ENCODE measurements at places on chromosomes 5 and 9.

DNA sequence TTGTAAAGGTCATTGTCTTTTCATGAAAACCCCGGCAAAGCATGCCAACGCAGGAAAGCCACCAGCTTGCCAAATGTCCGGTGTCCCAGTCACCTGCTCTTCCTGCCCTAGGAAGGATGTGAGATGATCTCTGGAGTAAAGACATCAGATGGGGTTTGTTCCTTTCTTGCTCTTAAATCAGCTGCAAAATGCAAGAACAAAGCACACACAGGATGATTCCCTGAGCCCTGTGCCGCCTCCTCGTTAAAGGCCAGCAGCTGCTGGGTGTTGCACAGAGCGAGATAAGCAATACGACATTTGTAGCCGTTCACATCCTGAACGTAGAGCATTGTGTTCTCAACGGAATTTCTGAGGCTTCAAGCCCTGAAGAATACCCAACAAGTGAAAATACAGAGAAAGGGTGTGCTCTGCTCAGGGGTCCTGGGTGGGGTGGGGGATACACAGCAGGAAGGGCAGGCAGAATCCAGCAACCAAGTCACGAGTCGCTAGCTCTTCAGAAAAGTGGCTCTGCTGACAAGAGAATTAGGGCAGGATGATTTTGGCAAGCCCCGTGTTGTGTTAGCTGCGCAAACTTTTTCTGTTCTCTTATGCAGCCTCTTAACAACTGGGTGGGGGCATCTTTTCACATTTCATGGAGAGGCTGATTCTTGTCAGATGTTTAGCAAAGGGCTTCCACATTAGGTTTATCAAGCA is 229.2 kb upstream of the MAP3K1 start:
- DNase-seq: no peak

DNA sequence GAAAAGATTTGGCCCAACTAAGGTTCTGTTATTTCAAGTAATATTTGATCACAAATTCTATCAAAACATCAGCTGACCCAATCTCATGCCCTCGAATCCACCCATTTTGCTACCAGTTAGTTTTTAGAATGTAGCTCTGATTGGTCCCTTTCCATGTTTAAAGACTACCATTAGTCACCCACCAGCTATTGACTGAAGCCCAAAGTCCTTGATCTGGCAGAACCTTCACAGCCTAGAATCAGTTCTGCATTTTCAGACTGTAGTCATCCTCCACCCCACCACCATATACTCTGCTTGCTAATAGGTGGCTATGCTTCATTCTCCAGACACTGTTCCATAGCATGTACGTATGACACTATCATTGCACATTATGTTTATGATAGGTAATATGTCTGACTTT is 182.2 kb upstream of the TARS1 start:
- DNase-seq: no peak

- DNase-seq: no peak
Measured at GRCh38 chr9:69582544-69583297, 89.5 kb downstream of the APBA1 start.

DNA sequence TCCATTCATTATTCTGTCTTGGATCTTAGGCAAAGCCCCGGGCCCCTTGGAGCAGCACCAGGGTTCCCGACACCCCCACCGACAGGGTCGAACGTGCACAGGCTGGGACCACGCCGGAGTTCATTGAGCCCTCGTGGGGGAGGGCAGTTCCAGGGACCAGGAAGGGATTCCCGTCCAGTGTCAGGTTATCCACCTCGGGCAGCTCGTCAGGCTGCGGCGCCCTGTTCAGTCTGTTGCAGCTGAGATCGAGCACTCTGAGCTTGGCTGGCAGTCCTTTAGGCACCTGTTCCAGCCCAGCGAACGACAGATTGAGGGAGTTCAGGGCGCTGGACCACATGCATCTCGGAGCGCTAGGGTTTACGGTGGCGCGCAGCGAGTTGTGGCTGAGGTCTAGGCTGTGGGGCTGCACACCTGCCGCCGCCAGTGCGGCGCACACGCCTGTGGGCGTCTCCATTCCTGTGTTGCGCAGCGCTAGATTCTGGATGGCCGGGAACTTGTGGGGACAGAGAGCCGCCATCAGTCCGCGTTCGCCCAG is 1.1 kb downstream of the CD14 start:
- peak; percentile 4 for DNase-seq
